Activated T-helper 9 cell treated with anti-CD3 and anti-CD28 coated beads, Interleukin-2, amount 50 U/mL, for 16 hours (primary cell): ENCODE measurements at places on chromosomes 13 and 19.

- DNase-seq = no peak
Observed at GRCh38 chr13:20869540-20869939, 33.0 kb downstream of the XPO4 start.

DNA sequence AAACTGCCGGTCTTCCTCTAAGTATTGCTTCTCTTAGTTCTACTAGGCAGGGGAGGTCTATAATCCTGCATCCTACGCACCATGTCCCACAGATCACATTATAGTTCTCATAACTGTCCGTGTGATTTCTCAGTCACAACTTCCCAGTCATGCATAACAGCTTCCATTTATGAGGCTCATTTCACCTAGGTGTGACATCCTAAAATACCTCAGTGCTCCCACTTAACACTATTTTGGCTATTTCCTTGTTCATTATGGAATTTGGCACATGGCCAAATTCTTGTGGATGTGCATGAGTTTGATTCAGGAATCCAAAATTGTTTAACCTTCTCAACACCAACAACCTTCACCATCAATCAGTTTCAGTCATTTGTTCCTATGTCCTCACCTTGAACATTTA is 989.9 kb downstream of the OLFM4 start:
- no peak for DNase-seq

DNA sequence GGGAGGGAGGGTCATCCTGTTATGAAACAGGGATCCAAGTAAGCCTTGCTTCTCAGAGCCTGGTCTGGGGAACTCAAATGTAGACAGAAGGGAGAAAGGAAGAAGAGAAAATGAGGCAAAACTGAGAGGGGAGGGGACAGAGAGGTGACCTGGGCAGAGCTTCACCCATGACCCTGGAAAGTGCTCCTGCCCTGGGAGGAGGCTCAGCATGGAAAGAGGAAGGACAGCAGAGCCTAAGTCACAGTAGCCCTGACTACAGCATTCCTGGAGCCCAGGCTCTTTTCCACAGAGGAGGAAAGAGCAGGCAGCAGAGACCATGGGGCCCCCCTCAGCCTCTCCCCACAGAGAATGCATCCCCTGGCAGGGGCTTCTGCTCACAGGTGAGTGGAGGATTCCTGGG is at the start of gene CEACAM3:
CEACAM3 (plus strand) TSS at position 226 of the 400 bp plus-strand sequence; CDS start at position 317, 91 bp downstream.
- DNase-seq = no peak

GRCh38 chr19:4388337-4389063 is 11.8 kb downstream of the SH3GL1 start:
- no peak for DNase-seq

DNA sequence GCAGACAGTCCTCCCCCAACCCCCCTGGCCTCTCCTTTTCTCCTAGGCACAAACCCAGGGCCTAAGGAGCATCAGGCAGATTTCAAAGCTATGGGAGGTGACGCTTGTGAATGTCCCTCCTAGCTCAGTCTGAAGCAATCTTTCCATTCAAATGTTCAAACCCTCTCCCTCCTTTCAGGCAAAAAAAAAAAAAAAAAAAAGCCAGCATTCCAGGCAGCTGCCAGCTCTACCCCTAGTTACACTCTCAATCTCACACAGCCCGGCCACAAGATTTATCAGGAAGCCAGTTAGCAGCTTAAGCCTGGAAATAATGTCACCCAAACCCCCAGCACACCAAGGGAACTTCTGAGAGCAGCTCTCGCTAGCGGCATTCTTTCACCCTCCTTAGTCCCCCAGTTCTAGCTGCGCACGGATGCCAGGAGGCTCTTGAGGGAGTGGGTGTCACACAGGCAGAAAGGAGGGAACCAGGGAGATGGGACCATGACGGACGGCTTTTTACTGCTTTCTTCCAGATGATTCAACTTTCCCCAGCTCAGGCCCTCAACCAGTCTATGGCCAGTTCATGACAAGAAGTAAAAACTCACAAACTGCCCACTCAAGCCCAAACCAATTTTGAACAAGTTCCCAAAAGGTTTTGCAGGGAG is 6.3 kb downstream of the SH3GL1 start:
- no peak for DNase-seq
